ENCODE measurements at places on chromosomes 16 and 17.

DNA sequence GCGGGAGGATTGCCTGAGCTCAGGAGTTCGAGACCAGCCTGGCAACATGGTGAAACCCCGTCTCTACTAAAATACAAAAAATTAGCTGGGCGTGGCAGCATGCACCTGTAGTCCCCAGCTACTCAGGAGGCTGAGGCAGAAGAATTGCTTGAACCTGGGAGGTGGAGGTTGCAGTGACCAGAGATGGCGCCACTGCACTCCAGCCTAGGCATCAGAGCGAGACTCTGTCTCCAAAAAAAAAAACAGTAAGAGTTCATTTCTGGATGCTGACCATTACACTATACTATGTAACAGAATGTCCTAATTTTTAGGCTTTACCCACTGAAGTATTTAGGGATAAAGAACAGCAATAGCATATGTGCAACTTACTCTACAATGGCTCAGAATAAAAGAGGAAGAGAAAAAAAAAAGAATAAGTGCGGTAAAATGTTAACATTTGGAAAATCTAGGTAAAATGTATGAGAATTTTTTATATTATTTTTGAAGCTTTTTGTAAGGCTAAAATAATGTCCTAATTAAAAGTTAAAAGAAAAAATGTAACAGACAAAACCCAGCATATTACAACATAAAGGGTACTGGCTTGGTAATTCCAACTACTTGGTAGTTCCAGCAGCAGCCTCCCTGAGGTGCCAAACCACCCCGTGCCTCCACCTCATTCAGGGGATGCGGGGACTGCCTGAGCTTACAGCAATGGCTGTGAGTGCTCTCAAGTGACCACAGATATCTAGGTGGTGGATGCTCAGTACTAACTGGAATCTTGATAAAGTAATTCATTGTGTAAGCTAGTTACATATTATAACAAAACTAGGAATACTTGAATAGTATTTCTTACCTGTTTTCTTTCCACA is 10.9 kb downstream of the COPS3 start:
- peak; percentile 55 for DNase-seq

- DNase-seq: no peak
Observed at GRCh38 chr17:5416901-5417300, 2.6 kb downstream of the NUP88 start.

GRCh38 chr17:65190467-65191097 is 53.4 kb downstream of the RGS9 start:
- DNase-seq: no peak

GRCh38 chr16:2427526-2427925 is 1.7 kb upstream of the CCNF start:
- no peak for DNase-seq

DNA sequence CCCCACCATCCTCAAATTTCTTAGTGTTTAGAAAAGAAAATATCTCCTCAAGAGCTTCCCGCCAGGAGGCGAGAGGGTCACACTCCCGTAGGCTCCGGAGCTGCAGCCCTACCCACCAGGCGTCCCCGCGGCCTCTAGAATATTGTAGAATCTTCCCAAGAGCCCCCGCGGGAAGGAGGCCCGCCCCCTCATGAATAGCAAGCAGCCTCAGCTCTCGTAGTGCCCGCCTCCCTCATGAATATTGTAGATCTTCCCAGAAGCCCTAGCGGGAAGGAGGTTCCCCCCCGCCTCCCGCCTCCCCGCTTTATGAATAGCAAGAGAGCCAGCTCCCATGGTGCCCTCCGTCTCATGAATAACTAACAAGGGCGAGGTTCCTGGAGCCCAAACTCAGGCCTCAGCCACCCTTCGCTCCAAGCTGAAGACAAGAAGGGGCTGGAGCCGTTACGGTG is at the start of gene FBXO47:
FBXO47 (minus strand) TSS at position 114 of the 449 bp plus-strand sequence. CDS start 4,378 bp downstream, outside the sequence.
- peak; percentile 95 for DNase-seq

DNA sequence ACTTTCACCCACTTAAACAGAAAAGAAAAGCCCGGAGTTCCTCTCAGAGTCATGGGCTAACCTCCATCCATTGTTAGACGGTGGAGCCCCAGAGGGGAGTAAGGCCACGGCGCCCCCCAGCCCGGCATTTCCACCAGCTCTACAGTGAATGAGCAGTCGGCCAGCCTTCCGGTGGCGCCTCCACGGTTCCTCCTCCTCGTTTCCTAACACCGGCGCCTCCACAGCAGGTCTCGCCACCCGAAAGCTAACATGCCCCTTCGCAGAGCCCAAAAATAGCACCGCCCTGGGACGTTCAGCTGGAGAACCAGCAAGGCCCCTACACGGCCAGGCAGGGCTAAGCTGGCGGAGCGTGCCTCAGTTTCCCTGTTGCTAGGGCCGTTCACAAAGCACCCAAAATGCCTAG is 858 bp downstream of the MMD start:
- DNase-seq: peak; percentile 61

DNA sequence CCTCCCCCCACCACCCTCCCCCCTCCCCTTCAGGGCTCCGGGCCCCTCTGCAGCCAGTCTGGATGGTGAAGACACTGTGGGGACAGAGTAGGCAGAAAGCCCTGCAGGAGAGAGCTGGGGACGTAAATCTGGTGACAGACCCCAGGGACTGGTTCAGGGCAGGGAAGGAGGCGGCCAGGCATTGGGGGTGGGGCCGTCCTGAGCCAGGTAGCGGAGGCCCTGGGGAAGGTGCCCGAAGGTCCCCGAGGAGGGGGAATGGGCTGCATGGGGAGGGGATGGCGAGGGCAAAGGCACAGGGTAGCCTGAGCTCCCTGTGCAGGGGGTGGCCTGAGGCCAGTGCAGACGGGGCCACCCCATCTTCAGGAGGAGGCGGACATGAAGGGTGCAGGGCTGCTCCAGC is 26.3 kb upstream of the CACNA1H start:
- no peak for DNase-seq

GRCh38 chr17:16352303-16352666 is 984 bp downstream of the CENPV start:
- peak; percentile 66 for DNase-seq

GRCh38 chr16:76854234-76854633 is 336.8 kb upstream of the MON1B start:
- DNase-seq: no peak

DNA sequence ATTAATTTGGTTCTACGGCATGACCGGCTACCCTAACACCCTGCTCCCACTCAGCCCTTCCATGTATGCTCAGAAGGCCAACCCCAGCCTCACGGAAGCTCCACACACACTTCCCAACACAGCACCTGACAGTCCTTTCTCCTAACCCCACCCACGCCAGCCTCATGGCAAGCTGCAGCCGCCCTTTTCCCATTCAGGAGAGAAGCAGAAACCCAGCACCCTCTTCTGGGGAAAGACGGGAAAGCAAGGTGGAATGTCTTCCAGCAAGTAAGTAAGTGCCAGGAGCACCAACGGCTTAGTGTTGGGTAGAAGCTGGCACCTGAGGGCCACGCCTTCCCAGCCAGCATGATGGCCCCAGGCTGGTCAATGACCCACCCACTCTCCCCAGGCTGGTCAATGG is 32.1 kb downstream of the ABR start:
- peak; percentile 27 for DNase-seq

DNA sequence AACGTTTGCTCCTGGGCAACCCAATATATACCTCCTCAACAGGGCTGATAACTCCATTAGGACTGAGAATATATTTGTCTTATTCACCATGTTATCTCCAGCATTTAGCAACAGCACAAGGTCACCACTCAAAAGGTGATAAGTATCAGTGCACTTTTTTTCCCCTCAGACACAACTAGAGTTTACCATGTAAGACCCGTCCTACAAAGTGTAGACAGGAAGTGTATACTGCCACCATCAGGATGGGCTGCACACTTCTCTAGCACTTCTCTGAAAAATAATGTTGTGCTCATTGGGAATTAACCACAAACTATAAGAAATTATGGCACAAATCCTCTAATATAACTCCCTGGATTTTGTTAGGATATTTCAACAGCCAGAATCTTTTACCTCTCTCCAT is 5.7 kb upstream of the VAT1L start:
- peak; percentile 30 for DNase-seq

DNA sequence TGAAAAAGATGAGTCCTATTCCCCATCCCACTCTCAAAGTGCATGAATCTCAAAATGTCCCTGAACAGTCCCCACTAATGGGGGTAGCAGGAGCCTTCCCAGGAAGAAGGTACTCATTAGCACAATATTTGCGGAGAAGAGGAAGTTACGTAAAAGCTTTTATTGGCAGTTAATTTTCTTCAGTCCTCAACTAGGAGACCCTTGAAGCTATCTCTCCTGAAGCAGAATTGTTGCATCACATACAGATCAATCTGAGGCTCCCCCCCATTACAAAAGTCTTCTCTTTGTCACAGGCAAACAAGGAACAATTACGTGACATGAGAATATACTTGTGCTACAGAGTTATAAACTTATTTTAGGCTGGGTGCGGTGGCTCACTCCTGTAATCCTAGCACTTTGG is 14.2 kb downstream of the SLFN12L start:
- peak; percentile 43 for DNase-seq

DNA sequence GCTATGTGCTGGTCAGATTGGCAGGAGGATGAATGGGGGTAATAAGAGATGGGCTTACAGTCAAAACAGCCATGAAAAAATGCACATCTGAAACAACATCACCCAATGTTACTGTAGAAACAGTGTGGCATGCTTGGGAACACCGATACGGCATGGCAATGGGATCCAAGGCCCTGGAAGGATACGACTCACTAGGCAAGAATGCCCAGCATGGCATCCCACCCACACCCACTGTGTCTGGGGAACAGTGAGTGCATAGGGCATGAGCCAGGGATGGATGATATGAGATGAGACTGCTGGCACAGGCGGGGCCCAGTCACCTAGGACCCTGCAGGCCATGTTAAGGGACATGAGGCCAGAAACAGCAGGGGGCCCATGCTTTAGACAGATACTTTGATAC is 11.5 kb downstream of the TRIM25 start:
- DNase-seq: no peak

DNA sequence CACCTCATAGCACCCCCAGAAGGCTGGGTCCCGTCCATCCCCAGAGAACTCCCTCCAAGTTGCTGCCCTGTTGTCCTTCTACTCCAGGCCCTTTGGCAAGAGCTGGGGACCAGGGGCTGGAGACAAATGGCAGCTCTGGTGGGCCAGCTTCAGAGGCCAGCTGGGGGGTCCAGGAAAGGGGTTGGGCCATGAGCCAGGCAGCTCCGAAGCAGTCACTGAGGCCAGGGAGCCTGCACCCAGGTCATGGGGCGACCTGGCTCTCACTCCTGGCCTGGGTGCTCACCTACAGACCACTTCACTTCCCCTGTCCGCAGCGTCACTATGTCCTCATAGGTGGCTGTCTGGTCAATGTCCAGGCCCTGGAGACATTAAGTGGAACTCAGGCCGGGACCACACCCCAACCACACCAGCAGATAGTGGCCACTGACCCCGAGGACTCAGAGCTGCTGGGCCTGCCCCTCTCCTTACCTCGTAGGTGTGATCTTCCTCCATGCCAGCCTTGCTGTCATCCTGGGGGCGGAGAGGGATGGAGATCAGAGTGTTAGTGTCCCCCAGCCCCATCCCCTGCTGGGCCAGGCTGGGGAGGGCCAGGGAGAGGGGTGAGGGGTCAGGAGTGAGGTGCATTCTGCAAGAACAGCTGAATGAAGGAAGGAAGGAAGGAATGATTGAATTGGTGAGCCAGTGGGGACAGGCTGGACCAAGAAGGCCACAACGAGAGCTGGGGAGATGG is 3.0 kb downstream of the CD79B start:
- no peak for DNase-seq

DNA sequence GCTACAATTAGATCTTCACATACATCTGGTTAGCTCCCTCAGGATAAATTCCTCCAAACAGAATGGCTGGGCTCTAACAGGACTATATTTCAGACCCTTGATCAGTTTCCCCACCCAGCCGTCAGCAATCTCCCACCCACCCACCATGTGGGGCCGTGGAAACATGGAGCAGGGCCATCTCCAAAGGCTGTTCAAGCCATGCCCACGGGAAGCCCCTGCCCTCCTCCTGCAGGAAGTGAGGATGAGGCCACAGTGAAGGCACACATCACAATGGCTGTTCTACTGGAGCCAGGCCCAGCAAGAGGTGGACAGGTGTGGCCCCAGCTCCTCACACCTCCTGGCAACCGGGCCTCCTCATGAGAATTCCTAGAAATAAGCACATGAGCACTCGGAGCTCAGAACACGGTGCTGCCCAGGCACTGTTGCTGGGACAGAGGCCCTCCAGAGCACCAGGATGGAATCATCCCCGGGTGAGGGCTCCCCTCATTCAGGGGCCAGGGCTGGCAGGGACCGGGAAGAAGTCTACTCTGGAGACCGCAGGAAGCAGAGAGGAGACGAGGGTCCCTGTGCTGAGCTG is at the start of gene LITAFD:
LITAFD (plus strand) TSS at position 311 of the 577 bp plus-strand sequence. CDS start 2,005 bp downstream, outside the sequence.
- no peak for DNase-seq

GRCh38 chr17:66371561-66371960 is 69.1 kb downstream of the PRKCA start:
- no peak for DNase-seq

DNA sequence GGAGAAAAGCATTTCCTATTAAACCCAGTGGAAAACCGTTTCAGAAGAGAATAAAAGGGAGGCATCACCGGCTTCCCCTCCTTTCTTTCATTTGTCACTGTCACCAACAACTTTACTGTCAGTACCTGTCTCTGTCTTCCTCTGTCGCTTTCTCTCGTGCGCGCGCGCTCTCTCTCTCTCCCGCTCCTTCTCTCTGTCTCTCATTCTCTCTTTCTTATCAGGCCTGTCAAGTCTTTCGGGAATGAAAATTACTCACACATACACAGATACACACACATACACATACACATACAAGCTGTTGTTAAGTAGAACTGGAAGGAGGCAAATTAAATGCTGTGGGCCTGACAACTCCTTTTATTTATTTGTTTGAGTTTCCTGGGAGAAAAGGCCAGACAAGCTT is 17.6 kb downstream of the MYOCD start:
- DNase-seq: no peak

GRCh38 chr17:82031303-82031884 is at the start of gene RAC3:
Gene RAC3, plus strand, starts transcription at chr17:82031678. Its CDS starts 84 bp downstream, at chr17:82031762.
- peak; percentile 70 for DNase-seq

DNA sequence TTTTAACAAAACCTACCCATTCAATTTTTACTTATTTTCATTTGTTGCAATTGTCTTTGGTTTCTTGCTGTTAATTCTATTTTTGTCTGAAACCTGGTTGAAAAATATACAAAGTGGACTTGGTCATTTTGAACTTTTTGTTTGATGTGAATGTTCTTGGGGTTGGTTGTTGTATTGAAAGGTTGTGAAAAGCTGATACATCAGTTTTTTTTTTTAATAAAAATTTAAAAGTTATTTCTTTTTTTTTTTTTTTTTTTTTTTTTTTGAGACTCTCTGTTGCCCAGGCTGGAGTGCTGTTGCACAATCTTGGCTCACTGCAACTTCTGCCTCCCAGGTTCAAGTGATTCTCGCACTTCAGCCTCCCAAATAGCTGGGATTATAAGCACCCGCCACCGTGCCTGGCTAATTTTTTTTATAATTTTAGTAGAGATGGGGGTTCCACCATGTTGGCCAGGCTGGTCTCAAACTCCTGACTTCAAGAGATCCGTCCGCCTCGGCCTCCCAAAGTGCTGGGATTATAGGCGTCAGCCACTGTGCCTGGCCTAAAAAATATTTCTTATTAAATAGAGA is 28.9 kb downstream of the WIPF2 start:
- peak; percentile 13 for DNase-seq

All from hematopoietic multipotent progenitor cell treated with erythropoietin and hydrocortisone succinate and interleukin-3 and kit ligand, for 4 days (in vitro differentiated cells).